ENCODE measurements at places on chromosomes 5 and 9. TPM values are rescaled to one million over a fixed set of nuclear protein-coding genes. Genes with fewer than 3 reads are reported as not detected.

- DNase-seq, result no peak
Observed at GRCh38 chr5:4372481-4372880, 767.6 kb upstream of the ADAMTS16 start.

The CTXN3 gene
- not detected for total RNA-seq

The FOXD4 gene
- total RNA-seq, result 0.39 TPM

GRCh38 chr5:149543361-149544027 lies 7.7 kb downstream of the CSNK1A1 start:
- no peak for DNase-seq
